Activated CD4-positive, alpha-beta T cell treated with anti-CD3 and anti-CD28 coated beads for 24 hours (primary cell): ENCODE measurements at places on chromosomes 13 and 19.

DNA sequence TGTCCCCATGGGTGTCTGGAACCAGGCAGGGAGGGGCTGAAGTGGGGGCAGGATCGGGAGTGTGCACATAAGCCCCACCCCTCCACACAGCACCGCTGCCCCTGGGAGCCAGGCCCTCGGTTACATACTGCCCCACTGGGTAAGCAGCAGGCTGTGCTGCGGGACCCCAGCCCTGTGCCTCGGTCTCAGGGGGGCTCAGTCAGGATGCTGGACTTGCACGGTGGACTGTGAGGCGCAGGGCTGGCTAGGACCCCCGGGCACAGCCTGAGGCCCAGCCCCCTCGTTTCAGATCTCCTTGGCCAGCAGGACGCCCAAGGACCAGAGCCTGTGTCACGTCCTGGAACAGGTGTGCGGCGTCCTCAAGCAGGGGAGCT lies 16.3 kb downstream of the MPND start:
- DNase-seq, result no peak

DNA sequence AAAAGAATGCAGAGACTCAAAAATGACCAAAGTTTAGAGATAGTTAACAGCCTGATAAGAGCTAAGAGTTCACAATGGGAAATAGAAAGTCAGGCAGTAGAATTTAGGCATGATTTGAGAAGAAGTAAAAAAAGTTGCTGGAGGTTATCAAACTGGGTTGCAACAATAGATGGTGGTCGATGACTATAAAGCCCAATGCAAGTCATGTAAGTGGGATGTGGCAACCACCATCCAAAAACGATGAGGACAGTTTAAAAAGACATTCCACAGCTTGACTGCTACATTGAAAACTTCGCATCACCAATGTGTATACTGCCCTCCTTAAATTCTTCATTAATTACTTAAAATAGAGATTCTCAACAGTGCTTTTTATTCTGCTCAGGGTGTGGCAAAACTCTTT lies 19.7 kb downstream of the ELF1 start:
- DNase-seq, result no peak

DNA sequence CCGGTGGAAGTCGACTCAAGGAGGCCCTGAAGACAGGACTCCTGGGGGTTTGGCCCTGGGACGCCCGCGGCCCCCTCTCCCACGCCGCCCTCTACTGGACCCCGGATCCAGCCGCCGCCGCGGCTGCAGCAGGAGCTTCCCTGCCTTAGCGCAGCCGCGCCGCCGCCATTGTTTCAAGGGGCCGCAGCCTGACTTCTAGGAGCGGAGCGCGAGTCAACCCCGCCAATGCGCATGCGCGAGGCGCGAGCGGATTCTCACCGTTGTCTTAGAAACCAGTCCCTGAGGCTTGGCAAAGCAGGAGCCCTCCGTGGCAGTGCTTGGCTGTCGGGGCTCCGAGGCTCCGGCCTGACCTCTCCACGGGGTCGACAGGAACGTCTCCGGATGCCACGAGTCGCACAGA lies 19.1 kb upstream of the ZNF420 start:
- no peak for DNase-seq

DNA sequence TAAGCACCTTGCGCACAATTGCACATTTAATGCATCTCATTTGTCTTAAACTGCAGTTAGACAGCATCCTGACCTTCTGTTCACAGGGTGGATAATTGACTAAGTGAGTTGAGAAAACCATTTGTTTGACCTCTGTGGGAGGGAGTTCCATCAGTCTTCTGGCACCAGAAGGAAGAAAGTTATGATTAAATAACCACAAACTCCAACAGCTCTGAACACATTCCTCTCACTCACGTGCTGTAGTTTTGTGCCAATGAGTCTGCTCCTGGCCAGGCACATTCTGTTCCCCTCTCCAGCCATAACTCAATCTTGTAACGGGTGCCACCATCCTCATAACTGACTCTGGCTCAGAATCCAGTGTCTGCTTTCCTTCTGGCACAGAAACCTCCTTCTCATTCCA lies 817.2 kb downstream of the SLITRK1 start:
- DNase-seq, result no peak

GRCh38 chr13:106532111-106532929 lies 3.1 kb downstream of the EFNB2 start:
- DNase-seq, result no peak

DNA sequence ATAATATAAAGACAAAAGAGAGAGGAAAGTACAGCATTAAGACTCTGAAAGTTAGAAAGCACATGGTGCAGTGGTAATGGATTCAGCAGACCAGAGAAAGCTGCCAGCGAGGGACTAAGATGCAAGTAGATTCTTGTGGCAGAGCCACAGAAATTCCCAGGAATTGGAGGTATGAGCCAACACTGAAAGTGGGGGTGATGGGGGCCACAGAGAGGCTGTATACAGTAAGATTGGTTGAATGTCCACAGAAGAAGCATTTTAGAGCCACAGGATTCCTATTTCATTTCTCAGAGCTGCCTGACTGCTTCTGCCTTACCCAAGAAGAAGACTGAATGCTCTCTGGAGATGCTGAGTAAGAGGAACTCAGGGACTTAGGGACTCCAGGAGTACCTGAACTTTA lies 295.0 kb downstream of the LMO7 start:
- DNase-seq, result no peak

DNA sequence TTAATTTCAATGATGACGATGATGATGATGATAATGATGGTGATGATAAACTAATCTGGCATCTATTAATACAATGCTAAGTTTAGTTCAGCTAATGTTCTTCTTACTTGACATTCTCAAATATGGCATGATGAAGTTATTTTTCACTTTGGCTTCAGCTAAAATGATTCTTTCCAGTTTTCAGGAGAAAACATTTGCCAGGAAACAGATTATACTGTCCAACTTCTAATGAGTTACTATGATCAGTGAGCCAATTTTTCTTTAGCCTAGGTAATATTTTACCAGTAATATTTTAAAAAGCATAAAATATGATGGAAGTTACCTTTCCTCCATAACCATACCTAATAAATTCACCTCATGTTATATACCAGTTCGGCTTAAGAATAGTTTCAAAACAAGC lies 245.7 kb upstream of the CSNK1A1L start:
- no peak for DNase-seq

GRCh38 chr13:96821381-96821780 lies 172.9 kb downstream of the OXGR1 start:
- no peak for DNase-seq

- DNase-seq, result no peak
These were observed 3.4 kb downstream of the PCDH9 start for GRCh38 chr13:67226696-67227095.

- no peak for DNase-seq
These were observed 2486.5 kb upstream of the PCDH20 start for GRCh38 chr13:63902141-63902540.

DNA sequence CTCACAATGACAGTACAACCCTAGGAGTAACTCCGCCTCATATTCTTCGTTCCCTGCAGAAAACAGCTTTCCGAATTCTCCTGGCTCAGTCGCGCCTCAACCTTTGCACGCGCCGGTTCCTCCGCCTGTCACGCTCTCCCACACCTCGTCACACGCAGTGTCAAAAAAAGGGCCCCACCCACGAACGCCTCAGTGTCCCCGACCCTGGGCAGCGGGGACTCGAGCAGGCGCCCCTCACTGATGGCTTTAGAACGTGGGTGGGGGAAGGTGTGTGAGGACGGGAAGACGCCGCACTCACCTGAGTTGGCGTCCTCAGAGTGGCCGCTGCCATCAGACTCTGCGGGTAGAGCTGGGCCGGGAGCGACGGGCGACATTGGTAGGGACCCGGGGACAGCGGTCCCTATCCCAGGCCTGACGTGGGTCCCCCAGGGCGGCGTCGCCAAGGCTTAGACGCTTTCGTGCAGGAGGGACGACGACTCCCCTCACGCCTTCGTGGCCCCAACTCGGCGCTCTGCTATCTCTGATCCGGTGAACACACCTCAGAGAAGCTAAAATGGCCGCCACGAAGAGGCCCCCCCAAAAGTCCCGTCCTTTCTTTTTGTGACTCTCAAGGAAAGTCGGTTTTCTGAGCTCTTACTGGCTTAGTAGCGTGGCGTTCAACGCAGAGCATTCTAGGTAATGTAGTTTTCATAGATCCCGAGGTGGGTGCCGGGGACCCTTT lies at the start of gene ZNF154:
Gene ZNF154 (minus strand): TSS at position 564 of the 721 bp plus-strand sequence. CDS start 233 bp downstream, at position 331.
- DNase-seq, result no peak

DNA sequence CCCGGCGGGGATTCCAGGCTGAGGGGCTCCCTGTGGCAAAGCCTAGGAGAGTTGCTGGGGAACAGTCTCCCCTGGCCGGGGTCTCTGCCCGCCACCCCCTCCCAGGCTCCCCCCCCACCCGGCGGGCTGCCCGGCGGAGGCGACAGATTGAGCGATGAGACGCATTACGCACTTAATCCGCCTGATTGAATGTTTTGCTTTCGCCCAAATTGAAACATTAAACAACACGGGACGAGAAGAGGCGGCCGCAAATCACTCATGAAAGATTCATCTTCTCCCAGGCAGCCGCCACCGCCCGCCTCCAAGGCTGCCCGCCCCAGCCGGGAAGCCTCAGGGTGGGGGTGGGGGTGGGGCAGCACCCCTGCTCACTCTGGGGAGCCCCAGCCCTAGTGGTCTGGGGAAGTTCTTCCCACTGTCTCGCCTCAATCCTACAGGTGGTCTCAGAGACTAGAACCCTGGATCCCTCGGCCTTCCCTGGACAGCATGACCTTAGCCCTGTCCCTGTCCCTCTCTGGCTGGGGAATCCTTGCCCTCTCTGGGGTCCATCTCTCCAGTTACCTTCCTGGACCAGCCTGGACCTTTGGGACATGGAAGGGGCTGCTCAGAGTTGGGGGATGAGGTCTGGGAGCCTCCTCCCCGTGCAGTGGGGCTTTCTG lies 7.6 kb upstream of the ERFL start:
- no peak for DNase-seq

- no peak for DNase-seq
These were observed 27.6 kb downstream of the PRKD2 start for GRCh38 chr19:46689358-46689757.

GRCh38 chr13:113464476-113464875 lies 11.2 kb upstream of the ADPRHL1 start:
- DNase-seq, result no peak

GRCh38 chr19:30450100-30450499 lies 77.9 kb downstream of the ZNF536 start:
- no peak for DNase-seq

GRCh38 chr13:38990693-38991092 lies at the start of gene STOML3:
STOML3 (minus strand) TSS chr13:38990831; CDS start chr13:38990721, 110 bp downstream.
- no peak for DNase-seq

DNA sequence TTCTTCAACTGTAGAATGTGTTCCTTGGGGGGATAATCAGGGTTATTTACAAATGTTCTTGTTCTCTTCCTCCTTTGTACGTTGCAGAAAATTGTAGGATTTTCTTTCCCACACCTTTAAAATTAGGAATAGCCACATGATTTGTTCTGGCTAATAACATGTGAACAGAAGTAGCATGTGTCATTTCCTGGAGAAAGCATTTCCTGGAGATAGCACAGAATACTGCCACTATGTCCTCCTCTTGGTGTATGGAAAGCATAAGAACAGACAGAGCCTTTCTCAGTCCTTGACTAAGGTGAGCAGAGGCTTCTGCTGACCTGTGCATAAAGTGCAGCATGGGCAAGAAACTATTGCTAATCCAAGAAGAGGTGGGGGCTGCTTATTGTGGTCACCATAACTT lies 101.8 kb downstream of the FAM216B start:
- DNase-seq, result no peak

DNA sequence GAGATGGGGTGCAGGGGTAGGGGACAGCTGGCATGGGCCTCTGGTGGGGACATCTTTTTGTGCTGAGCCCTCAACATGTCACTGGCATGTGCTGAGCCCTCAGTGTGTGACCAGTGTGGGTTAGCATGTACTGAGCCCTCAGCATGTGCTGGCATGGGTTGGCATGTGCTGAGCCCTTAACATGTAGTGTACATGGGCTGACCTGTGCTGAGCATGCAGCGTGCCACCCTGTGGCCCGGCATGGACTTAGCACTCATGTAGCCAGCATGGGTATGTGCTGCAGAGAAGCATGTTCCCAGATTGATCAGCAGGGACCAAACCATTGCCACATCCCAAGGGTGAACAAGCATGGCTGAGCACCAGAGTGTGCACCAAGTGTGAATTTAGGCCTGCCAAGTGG lies 11.5 kb downstream of the HIPK4 start:
- no peak for DNase-seq
